Nephron progenitor cell (in vitro differentiated cells): ENCODE measurements at places on chromosomes 7 and 10.

GRCh38 chr7:5586279-5586962 is 162.8 kb upstream of the TNRC18 start:
- no peak overlapping the region for H3K27ac ChIP-seq
- H3K27me3 ChIP-seq: peaks cover 9% of the 10 kb centered on the region
- H3K36me3 ChIP-seq: no peaks in the 10 kb centered on the region
- H3K4me1 ChIP-seq: peaks cover 24% of the 10 kb centered on the region
- no peak for DNase-seq
- H3K4me3 ChIP-seq: no peak overlapping the region

- no peaks in the 10 kb centered on the region for H3K36me3 ChIP-seq
- no peaks in the 10 kb centered on the region for H3K4me1 ChIP-seq
- DNase-seq: no peak
- peaks cover 13% of the 10 kb centered on the region for H3K27me3 ChIP-seq
- no peak overlapping the region for H3K27ac ChIP-seq
These were observed 207.1 kb upstream of the GHITM start for GRCh38 chr10:83932245-83932644.

DNA sequence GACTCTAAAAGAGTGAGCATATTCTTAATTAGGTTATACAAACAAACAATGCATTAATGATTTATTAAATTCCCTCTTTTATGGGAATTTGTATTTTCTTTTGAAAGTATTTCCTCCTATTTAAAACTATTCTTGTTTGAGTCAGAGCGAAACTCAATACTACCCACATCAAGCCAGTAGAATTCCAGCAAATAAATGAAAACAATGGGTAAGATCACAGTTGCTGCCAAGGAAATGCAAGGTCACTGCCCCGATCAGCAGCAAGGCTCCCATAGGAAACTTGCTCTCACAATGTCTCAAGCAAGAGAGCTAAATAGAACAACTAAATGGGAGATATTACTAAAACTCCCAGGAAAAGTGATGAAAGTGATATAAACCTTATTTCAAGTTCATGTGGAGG is 206.3 kb downstream of the THSD7A start:
- H3K4me3 ChIP-seq: no peak overlapping the region
- no peaks in the 10 kb centered on the region for H3K27me3 ChIP-seq
- peaks cover 5% of the 10 kb centered on the region for H3K4me1 ChIP-seq
- DNase-seq: no peak
- H3K36me3 ChIP-seq: no peaks in the 10 kb centered on the region

GRCh38 chr7:36617408-36617807 is 106.9 kb downstream of the AOAH start:
- DNase-seq: no peak
- H3K4me3 ChIP-seq: no peak overlapping the region
- H3K36me3 ChIP-seq: no peaks in the 10 kb centered on the region
- H3K27me3 ChIP-seq: peaks cover 9% of the 10 kb centered on the region
- H3K27ac ChIP-seq: no peak overlapping the region

GRCh38 chr10:635088-635861 is 54.2 kb downstream of the DIP2C start:
- no peak overlapping the region for H3K4me3 ChIP-seq
- no peak overlapping the region for H3K27ac ChIP-seq
- DNase-seq: no peak
- H3K36me3 ChIP-seq: peaks cover 26% of the 10 kb centered on the region

DNA sequence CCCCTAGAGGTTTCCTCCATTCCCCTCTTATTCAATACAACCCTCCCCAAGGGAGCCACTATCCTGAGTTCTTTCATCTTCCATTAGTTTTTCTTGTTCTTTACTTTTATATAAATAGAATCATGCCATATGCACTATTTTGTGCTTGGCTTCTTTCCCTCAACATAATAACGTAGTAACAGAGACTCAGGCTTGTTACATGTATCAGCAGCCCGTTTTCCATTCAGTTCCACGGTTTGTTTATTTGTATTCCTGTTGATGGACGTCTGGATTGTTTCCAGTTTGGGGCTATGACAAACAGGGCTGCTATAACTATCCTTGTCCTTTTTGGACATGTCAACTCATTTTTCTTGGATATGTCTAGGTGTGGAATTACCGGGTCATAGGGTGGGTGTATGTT is 264.4 kb upstream of the MKI67 start:
- no peaks in the 10 kb centered on the region for H3K36me3 ChIP-seq
- no peak for DNase-seq
- no peak overlapping the region for H3K4me3 ChIP-seq
- no peak overlapping the region for H3K27ac ChIP-seq
- H3K27me3 ChIP-seq: peaks cover 15% of the 10 kb centered on the region

- H3K36me3 ChIP-seq: no peaks in the 10 kb centered on the region
- H3K27ac ChIP-seq: no peak overlapping the region
- H3K4me1 ChIP-seq: peaks cover 41% of the 10 kb centered on the region
- H3K4me3 ChIP-seq: no peak overlapping the region
- H3K27me3 ChIP-seq: peaks cover 6% of the 10 kb centered on the region
These were observed 24.0 kb upstream of the EIF5AL1 start for GRCh38 chr10:79488336-79488735.

DNA sequence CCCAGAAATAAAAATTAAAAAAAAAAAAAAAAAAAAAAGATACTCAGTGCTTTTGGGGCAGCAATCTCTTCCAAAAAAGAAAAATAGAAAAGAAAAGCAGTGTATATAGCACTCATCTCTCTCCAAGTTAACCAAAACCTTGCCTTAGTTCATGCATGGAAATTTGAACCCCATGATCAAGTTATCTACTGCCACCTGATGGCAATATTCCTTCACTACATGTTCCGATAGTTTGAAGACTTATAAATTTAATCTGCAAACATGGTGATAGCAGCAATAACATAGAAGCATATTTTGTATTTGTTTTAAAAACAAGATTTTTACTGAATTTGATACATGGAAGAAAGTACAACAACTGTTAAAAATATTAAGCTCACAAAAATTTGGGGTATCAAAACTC is 48.6 kb upstream of the SLIT1 start:
- no peak overlapping the region for H3K4me3 ChIP-seq
- no peaks in the 10 kb centered on the region for H3K27me3 ChIP-seq
- peaks cover 29% of the 10 kb centered on the region for H3K36me3 ChIP-seq
- no peak for DNase-seq
- H3K27ac ChIP-seq: no peak overlapping the region

GRCh38 chr7:33582104-33582503 is 323.2 kb upstream of the BMPER start:
- H3K36me3 ChIP-seq: peaks cover 2% of the 10 kb centered on the region
- peak overlapping the region; percentile 84 for H3K27ac ChIP-seq
- no peak for DNase-seq
- H3K27me3 ChIP-seq: no peaks in the 10 kb centered on the region
- H3K4me3 ChIP-seq: no peak overlapping the region

GRCh38 chr10:7152982-7153381 is 257.9 kb downstream of the SFMBT2 start:
- peaks cover 28% of the 10 kb centered on the region for H3K27me3 ChIP-seq
- no peak for DNase-seq
- H3K27ac ChIP-seq: no peak overlapping the region
- no peaks in the 10 kb centered on the region for H3K36me3 ChIP-seq

DNA sequence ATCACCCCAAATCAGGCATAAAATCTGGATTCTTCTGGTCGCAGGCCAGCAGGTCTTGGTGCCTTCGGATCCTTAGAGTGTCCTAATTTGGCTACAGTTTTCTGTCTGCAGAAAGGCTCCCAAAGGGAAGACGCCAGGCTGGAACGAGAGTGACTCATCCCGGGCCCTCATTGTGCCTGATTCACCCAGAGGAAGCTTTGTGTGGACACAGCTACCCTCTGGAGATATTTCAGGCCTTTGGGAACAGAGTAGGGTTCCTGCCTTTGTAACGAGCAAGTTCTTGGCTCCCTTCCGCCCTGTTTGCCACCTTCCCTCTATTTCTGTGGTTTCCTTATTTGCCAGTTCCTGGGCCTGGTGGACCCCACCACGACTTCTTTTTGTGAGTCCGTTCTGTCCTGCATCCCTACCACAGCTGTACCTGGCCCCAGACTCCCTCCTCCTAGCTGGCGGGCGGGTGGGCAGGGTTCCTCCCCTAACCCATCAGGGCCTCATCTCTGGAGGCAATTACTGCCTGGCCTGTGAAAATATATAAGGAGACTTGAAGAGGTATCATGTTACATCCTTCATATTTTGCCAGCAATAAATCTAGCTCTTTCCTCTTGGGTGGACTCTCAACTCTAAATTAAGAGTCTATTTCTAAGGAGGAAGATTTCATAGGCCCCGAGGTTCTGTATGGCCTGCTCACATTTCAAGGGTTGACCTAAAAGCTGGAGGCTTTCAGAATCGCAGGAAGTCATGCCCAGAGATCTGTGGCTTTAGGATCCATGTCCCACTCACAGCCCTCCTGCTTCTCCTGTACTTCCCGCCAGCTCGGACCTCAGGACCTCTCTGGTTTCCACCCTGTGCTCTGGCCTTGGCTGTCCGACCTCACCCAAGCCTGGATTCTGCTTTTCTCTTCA is 219.2 kb upstream of the ZNF32 start:
- DNase-seq: no peak
- H3K4me3 ChIP-seq: no peak overlapping the region
- H3K27me3 ChIP-seq: peaks cover 6% of the 10 kb centered on the region

GRCh38 chr7:27112955-27113949 is 10.8 kb upstream of the HOXA2 start:
- peak; percentile 83 for DNase-seq
- peaks cover 50% of the 10 kb centered on the region for H3K4me1 ChIP-seq
- H3K27ac ChIP-seq: peak overlapping the region; percentile 100
- peaks cover 57% of the 10 kb centered on the region for H3K36me3 ChIP-seq
- H3K4me3 ChIP-seq: peak overlapping the region; percentile 99
- peaks cover 4% of the 10 kb centered on the region for H3K27me3 ChIP-seq

- H3K27ac ChIP-seq: peak overlapping the region; percentile 77
- peaks cover 29% of the 10 kb centered on the region for H3K36me3 ChIP-seq
- no peak for DNase-seq
- H3K4me1 ChIP-seq: peaks cover 32% of the 10 kb centered on the region
- no peak overlapping the region for H3K4me3 ChIP-seq
These were observed 8.9 kb downstream of the COX19 start for GRCh38 chr7:966291-967069.

- no peak overlapping the region for H3K4me3 ChIP-seq
- H3K4me1 ChIP-seq: peaks cover 28% of the 10 kb centered on the region
- H3K27me3 ChIP-seq: no peaks in the 10 kb centered on the region
- peak overlapping the region; percentile 20 for H3K27ac ChIP-seq
- H3K36me3 ChIP-seq: no peaks in the 10 kb centered on the region
- no peak for DNase-seq
These were observed 674.3 kb downstream of the INHBA start for GRCh38 chr7:41028580-41028979.

DNA sequence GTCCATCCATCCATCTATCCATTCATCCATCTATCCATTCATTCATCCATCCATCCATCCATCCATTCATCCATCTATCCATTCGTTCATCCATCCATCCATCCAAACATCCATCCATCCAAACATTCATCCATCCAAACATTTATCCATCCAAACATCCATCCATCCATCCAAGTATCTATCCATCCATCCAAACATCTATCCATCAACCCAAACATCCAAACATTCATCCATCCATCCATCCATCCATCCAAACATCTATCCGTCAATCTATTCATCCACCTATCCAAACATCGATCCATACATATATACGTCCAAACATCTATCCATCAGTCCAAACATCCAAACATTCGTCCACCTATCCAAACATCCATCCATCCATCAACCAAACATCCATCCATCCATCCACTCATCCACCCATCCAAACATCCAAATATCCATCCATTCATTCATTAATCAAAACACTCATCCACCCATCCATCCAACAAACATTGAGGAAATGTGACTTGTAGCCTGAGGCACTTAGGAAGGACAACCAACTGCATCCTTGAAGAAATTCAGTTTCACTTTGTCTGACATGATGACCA is 28.8 kb upstream of the MYH16 start:
- no peaks in the 10 kb centered on the region for H3K36me3 ChIP-seq
- no peaks in the 10 kb centered on the region for H3K4me1 ChIP-seq
- H3K27me3 ChIP-seq: peaks cover 21% of the 10 kb centered on the region
- no peak for DNase-seq

GRCh38 chr10:71264345-71265200 is 52.2 kb downstream of the UNC5B start:
- H3K27ac ChIP-seq: no peak overlapping the region
- peaks cover 10% of the 10 kb centered on the region for H3K27me3 ChIP-seq
- H3K4me1 ChIP-seq: peaks cover 88% of the 10 kb centered on the region

DNA sequence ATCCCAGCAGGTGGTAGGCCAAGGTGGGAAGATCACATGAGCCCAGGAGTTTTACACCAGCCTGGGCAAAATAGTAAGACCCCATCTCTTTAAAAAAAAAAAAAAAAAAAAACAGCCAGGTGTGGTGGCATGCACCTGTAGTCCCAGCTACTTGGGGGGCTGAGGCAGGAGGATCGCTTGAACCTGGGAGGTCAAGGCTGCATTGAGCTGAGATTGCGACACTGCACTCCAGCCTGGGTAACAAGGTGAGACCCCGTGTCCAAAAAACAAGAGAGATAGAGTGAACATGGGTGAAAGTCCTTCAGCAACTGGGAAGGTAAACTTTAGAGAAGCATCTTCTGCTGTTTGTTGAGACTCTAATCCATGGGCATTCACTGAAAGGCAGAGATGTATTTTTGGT is 6.3 kb upstream of the LAMTOR4 start:
- no peak overlapping the region for H3K27ac ChIP-seq
- no peak overlapping the region for H3K4me3 ChIP-seq
- no peaks in the 10 kb centered on the region for H3K36me3 ChIP-seq
- H3K27me3 ChIP-seq: peaks cover 13% of the 10 kb centered on the region

GRCh38 chr10:90308223-90308622 is 549.6 kb downstream of the HTR7 start:
- H3K4me3 ChIP-seq: no peak overlapping the region
- DNase-seq: no peak
- H3K27ac ChIP-seq: no peak overlapping the region
- H3K4me1 ChIP-seq: peaks cover 5% of the 10 kb centered on the region

- no peaks in the 10 kb centered on the region for H3K36me3 ChIP-seq
- peaks cover 12% of the 10 kb centered on the region for H3K27me3 ChIP-seq
- H3K4me1 ChIP-seq: peaks cover 4% of the 10 kb centered on the region
- DNase-seq: no peak
- peak overlapping the region; percentile 87 for H3K27ac ChIP-seq
- H3K4me3 ChIP-seq: no peak overlapping the region
These were observed 18.8 kb upstream of the IFT22 start for GRCh38 chr7:101340379-101340778.

- peaks cover 3% of the 10 kb centered on the region for H3K27me3 ChIP-seq
- no peak overlapping the region for H3K27ac ChIP-seq
- DNase-seq: no peak
- peaks cover 13% of the 10 kb centered on the region for H3K36me3 ChIP-seq
- H3K4me1 ChIP-seq: peaks cover 24% of the 10 kb centered on the region
These were observed 1.4 kb downstream of the NUDT1 start for GRCh38 chr7:2243458-2243857.

GRCh38 chr10:70510904-70511303 is 32.3 kb downstream of the PALD1 start:
- H3K4me3 ChIP-seq: no peak overlapping the region
- DNase-seq: no peak
- H3K27ac ChIP-seq: peak overlapping the region; percentile 4
- H3K36me3 ChIP-seq: no peaks in the 10 kb centered on the region
- peaks cover 73% of the 10 kb centered on the region for H3K4me1 ChIP-seq
